CD4-positive, alpha-beta T cell treated with Interleukin-17A for 4 hours (primary cell): ENCODE measurements at places on chromosomes 12 and 14.

GRCh38 chr12:47886510-47887240 lies 18.1 kb downstream of the VDR start:
- DNase-seq: no peak

GRCh38 chr12:121137512-121137911 lies 4.8 kb downstream of the P2RX7 start:
- DNase-seq: no peak

DNA sequence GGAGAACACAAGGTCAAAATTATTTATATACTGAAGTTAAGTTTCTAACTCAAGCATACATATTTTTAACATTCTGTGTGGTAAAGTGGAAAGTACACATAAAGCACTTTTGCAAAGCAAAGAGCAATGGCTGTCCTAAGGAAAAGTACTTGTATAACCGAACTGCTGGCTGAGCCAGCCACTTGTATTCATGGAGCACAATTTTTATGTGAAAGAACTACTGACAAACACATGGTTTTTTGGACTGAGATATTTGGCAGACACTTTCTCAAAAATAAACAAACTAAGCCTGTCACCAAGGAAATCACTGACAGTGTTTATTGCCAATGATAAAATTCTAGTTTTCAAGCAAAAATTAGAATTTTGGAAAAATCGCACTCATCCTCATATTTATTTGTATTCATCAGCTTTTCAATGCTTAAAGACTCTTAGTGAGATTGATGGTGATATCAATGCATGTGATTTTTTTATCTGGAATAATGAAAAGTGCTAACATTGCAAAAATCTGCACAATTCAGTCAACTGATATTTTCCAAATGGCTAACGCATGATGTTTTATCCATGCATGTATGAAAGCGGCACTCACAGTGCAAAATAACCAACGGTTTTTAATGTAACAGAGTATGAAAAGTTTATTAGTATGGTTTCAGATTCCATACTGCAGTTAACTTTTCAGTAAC lies 125.3 kb downstream of the IPO8 start:
- DNase-seq: no peak

GRCh38 chr14:102696856-102697495 lies 80.3 kb upstream of the TRAF3 start:
- no peak for DNase-seq

DNA sequence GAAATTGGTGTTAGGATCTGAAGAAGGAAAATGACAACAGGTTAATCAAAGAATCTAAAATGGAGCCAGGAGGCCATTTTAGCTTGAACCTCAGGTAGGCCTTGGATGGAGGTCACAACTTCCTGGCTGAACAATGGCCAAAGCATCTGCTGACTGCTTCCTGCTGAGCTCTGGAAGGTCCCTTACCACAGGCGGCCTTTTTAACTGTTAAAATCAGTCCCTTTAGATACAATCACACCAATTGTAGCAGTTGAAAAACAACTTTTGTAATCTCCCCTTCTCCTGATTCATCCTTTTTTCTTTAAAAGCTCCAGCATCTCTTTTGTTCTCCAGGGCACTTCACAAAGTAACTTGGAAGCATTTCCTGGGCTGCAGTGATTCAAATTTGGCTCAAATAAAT lies 388.8 kb downstream of the PDZRN4 start:
- DNase-seq: no peak

DNA sequence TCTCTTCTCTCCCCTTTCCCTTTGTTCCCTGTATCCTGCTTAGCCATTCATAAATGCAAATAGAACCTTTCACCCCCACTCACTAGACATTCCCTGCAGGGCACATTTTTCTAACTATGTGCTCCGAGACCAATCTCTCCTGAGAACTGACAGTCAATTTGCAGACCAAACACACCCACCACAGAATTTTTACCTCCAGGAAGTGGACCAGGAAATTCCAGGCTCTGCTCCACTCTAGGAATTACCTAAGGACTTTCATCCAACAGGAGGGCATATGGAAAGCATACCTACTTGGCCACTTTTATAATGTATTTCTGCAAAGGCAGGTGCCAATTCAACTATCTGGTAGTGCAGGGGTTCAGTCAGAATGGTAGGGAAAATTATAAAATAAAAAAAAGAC lies 8.9 kb upstream of the TAS2R46 start:
- DNase-seq: no peak

GRCh38 chr14:72615451-72616121 lies 278.3 kb downstream of the DPF3 start:
- no peak for DNase-seq

- no peak for DNase-seq
These were observed 1.4 kb downstream of the ARL6IP4 start for GRCh38 chr12:122981587-122982476.

DNA sequence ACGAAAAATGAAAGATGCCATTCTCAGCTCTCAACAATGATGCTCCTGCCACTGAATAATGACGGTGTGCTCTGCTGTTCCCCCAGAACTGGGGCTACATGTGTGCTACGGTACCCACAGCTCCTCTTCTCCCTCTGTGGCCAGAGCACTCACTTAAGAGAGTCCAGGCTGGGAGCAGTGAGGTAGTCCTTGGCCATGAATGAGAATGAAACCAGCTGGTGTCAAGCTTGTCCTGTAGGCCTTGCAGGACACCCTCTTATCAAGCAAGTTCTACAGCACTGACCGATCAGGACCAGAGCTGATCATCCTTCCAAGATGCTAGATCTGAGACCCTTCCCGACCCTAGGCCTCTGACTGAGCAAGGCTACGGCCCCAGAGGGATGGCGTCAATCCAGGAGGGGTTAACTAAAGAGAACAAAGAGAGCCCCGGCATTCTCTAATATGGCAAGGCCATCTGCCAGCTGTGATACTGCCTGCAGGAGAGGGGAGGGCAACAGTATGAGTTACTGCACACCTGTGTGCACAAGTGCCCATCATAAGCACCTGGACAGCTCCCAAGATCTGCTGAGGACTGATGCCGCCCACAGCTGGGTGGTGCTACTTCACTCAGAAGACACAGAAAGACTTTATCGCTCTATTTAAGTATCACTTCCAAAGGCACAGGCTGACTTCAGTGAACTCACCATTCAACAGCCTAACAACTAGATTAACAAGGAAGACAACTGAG lies 30.5 kb downstream of the APPL2 start:
- no peak for DNase-seq

DNA sequence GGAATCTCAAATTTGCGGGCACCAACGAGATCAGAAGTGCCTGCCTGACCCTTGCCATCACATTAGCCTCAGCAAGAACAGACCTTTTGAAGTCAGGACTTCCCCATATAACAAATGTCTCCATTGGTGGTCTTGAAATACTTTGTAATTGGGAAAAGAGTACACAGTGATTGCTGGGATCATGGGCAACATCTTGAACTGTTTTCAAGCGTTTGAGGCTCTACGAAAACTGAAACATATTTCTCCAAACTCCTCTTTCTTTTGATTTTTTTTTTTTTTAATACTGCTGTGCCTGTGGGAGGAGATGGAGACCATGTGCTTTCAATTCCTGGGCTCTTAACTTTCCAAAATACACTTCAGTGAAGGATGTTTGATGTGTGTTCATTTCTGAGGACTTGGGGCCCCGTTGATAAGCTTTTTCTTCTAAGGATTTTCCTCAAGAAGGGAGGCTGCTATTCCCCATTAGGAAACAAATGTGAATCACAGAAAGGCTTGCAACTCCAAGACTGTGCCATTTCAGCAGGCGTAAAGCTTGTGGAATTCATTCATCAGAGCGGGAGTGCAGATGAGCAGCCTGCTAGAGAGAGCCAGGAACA lies 94.5 kb downstream of the TMEM132C start:
- DNase-seq: no peak

GRCh38 chr12:5295151-5295550 lies 136.8 kb upstream of the NTF3 start:
- DNase-seq: no peak

DNA sequence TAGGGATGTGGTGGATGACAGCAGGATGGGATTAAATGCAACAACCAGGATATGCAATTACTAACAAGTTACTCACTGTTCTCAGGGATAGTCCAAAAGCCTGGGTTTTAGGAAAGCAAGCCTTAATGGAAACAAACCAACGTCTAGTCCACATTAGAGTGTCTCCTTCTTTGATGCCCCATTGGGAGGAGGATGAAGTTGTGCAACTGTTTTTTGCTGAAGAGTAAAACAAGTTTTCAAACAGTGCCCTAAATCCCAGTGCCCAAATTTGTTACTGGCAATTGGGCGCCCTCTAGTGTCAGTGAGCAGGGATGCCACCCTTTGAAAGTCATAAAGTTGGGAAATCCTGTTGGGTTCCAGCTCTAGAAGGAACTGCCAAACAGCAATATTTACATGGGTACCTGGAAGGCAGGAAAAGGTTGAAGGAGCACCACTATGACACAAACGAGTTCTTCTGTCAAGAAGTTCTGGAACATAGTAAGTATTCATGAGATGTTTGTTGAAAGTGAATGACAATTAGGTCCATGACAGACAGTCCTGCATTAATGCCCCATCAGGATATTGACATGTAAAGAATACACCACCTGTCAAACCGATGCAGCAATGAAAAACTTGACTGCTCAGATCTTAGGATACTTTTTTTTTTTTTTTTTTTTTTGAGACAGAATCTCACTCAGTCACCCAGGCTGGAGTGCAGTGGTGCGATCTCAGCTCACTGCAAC lies 11.1 kb upstream of the DPF3 start:
- DNase-seq: peak; percentile 69

DNA sequence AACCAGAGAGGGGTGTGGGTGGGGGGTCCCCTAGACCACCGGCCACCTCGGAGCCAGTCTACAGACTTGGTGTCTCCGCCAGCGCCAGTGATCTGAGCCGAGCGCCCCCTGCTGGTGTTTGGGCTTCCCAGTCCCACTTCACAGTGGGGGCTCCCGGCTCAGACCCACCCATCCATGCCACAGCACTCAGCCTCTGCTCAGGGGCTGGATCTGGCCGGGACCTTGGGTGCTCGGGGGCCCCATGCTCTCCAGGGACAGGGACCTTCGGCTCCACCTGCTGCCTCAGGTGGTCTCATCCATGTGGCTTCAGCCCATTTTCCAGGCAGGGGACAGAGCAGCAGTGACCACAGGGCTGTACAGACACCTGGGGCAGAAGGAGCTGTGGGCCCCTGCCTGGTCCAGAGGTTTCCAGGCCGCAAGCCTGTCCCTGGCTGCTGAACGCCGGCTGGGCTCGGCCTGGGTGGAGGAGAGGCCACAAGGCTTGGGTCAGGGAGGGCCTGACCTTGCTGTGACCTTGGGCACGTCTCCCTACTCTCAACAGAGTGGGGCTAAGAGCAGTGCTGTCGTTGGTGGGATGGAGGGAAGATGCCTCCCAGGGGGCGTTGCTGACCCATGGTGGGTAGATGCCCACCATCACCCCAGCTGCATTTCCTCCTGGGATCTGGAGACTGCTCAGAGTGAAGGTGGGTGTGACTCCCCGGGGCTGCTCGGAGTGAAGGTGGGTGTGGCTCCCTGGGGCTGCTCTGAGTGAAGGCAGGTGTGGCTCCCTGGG lies 86.3 kb downstream of the KIF26A start:
- DNase-seq: peak; percentile 45

DNA sequence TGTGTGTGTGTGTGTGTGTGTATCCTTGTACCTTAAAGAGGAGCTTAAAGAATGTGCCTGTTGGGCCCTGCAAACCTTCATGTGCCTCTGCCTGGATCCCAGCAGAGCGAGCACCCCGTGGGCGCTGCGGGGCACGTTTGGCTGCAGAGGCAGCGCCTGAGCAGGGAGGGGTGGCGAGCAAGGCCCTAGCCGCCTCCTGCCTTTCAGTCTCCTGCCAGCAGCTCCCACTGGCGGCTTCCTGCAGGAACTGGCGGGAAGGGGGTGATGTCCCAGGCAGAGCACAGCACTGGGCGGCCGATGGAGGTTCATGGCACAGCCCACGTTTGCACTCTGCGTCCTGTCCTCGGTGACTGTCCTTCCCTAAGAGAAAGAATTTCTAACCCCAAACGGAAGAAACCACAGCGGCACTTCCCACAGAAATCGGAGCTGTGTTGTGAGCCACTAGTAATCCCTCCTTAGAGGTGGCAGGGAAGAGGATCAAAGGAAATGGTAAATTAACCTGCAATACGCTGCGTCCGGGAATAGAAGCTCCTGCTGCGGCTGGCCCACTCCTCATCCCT lies 19.8 kb downstream of the ZBTB42 start:
- DNase-seq: no peak

GRCh38 chr14:76687611-76688382 lies 73.5 kb upstream of the VASH1 start:
- DNase-seq: no peak

GRCh38 chr12:88756917-88757316 lies 176.6 kb upstream of the KITLG start:
- DNase-seq: no peak

- DNase-seq: no peak
These were observed 361.9 kb downstream of the DAD1 start for GRCh38 chr14:22227084-22227483.

GRCh38 chr12:28899951-28900350 lies 249.1 kb upstream of the FAR2 start:
- DNase-seq: no peak

- no peak for DNase-seq
These were observed 35.2 kb upstream of the SLC38A1 start for GRCh38 chr12:46304070-46304469.

DNA sequence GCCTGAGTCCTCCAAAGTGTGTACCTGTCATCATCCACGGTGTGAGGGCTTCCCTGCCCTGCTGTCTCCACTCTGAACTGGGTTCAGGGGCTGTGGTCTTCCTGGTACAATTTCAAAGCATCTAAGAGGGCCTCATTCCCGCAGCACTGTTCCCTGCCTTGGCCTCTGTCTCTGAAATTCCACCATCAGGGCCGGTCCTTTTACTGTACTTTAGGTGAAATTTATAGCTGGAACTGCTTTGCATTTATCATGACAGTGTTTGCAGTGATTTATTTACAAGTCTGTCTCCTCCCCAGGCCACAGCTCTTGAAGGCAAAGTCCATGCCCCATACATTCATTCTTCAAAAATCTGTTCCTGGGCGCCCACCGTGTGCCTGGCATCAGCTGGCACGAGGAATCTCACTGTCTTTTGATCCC lies 36.9 kb upstream of the NCOR2 start:
- DNase-seq: no peak

DNA sequence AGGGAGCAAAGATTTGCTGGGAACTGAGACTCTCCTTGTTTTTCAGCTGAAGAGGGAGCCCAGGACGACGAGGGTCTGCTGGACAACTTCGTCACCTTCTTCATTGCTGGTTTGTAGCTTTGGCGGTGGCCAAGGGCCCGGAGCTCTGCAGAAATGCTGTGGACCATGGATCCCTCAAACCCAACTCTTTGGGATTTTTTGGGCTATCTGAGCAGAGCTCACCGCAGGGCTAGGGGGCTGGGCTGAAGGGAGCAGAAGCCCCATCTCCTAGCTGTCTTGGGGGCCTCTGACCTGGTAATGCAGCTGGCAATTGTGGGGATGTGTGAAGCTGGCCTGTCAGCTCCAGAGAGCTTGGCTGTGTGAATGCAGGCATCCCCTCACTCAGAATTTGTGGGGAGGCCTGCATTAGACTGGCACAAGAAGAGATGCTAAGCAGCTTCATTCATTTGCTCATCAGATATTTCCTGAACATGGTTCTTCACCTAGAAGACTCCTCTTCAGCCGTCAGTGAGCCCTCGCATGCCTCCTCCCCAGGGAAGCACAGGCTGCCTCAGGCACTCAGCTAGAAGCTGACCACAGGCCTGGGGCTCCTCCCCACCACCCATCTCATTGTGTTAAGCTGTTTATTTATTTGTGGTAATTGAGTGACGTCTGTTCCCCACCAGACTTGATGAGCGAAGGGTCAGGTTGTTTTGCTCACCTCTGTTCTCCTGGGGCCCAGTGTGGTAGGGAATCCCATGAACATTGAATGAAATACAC lies 32.2 kb downstream of the CYP46A1 start:
- DNase-seq: no peak
